ENCODE measurements at places on chromosomes 3 and 15.

GRCh38 chr3:184690192-184690883, 21.5 kb downstream of the MAGEF1 start:
- DNase-seq, result no peak

- DNase-seq, result no peak
These were observed 621.9 kb downstream of the AGBL1 start for GRCh38 chr15:86701611-86701963.

DNA sequence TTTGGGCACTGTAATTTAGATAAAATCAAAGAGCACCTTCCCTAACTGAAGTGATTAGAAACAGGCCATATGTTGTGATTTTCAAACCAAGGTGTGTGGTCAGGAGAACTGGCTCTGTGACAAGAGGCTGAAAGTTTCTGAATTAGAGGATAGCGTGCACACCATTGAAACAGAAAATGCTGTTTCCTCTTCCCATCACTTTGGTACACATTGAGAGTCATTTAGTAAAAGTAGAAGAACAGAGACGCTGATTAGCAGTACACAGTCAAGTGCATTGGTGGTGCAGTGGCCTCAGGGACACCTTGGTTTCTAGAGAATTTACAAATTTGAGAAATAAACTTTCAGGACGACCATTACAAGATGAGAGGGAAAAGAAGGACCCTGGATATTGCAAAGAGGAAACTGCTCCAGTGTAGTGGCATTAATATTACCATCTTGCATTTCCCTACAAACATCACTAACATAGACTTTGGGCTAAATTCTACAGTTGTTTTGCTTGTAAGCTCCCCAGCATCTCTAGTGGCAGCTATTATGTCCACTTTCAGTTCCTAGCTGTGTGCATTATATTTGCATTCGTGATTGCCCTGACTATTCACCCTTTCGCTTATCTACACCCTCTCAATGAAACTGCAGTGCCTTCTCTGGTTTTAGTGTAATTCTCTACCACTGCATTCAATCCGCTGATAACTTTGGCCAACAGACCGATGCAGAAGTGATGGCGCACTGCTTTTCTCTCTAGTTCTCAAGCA, 728.1 kb upstream of the GRM7 start:
- DNase-seq, result no peak

DNA sequence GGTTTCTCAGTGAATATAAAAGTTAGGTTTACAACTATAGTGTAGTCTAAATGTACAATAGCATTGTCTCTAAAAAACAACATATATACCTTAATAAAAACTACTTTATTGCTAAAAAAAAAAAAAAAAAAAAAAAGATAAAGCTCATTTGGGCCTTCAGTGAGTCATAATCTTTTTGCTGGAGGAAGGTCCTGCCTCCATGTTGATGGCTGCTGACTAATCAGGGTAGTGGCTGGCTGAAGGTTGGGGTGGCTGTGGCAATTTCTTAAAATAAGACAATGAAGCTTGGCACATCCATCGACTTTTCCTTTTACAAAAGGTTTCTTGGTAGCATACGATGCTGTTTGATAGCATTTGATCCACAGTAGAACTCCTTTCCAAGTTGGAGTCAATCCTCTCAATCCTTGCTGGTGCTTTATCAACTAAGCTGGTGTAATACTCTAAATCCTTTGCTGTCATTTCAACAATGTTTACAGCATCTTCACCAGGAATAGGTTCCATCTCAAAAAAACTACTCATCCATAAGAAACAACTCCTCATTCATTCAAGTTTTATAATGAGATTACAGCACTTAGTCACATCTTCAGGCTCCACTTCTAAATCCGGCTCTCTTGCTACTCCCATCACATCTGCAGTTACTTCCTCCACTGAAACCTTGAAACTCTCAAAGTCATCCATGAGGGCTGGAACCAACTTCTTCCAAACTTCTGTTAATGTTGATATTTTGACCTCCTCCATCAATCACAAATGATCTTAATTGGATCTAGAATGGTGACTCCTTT, 13.3 kb downstream of the ZNF280D start:
- DNase-seq, result no peak

- no peak for DNase-seq
These were observed 88.9 kb downstream of the ADAMTS17 start for GRCh38 chr15:100252779-100253417.

GRCh38 chr3:53890726-53891475, 758 bp downstream of the SELENOK start:
- DNase-seq, result peak; percentile 34

- no peak for DNase-seq
These were observed 103.7 kb upstream of the LMOD3 start for GRCh38 chr3:69226071-69226470.

- DNase-seq, result no peak
These were observed 327.0 kb upstream of the RORA start for GRCh38 chr15:61556037-61556648.

GRCh38 chr3:140943781-140944552, 2.3 kb downstream of the SLC25A36 start:
- no peak for DNase-seq

DNA sequence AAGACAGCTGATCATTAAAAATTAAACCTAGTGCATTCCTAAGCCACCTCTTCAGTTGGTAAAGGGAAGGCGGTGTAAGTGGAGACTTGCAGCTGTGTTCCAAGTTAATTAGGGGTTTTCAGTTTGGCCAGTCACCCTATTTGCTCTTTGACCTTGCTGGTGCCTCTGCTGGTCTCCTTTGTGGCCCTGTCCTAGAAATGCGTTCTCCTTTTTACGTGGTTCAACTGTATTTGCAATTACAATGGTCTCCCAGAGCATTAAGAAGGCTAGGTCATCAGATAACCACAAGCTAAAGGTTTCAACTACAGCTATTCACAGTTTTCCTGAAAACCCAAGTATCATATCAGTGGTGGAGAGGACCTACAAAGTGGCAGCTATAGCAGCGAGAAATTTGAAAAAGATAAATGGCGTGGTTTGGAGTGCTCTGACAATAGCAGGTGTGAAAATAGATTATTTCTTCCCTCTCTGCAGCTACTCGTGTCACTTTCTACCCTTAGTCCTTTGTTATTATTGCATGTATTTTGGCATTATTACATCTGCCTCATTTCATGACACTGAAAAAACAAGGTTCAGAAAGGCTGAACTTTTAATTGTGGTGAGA, 203.5 kb upstream of the TBC1D5 start:
- no peak for DNase-seq

DNA sequence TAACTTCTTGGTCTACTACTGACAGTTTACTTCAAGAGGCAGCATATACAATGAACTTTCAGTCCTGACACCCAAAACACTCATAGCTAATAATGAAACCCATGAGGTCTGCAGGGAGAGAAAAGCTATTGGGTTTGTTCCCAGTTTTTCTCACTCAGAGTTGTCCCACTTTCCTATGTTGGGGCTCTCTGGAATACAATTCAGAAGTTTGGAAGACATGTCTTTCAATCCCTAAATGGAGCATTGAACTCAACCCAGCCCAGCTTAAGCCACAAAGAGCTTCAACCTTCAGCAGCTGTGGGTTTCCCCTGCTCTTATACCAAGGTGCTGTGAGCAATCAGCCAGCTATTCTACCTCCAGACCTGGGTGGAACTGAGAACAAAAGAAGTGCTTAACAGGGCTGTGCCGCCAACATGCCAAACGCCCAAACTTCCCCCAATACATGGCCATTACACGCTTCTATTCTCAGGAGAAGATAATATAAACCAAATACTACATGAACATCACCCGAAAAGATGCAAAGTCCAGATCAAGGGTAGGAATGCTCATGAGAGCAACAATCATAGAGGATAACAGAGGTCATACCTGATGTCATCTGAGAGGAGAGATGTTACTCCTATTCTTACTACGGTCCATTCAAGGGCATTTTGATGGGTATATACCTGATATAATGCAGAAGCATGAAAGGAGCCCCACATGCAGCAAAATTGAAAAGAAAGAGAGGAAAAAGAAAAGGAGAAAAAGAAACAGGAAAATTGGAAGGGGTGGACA, 131.2 kb upstream of the TGFBR2 start:
- DNase-seq, result peak; percentile 3

GRCh38 chr3:61954097-61954540, 392.7 kb downstream of the PTPRG start:
- no peak for DNase-seq

- peak; percentile 51 for DNase-seq
These were observed 2.5 kb downstream of the TIPARP start for GRCh38 chr3:156676768-156677479.

DNA sequence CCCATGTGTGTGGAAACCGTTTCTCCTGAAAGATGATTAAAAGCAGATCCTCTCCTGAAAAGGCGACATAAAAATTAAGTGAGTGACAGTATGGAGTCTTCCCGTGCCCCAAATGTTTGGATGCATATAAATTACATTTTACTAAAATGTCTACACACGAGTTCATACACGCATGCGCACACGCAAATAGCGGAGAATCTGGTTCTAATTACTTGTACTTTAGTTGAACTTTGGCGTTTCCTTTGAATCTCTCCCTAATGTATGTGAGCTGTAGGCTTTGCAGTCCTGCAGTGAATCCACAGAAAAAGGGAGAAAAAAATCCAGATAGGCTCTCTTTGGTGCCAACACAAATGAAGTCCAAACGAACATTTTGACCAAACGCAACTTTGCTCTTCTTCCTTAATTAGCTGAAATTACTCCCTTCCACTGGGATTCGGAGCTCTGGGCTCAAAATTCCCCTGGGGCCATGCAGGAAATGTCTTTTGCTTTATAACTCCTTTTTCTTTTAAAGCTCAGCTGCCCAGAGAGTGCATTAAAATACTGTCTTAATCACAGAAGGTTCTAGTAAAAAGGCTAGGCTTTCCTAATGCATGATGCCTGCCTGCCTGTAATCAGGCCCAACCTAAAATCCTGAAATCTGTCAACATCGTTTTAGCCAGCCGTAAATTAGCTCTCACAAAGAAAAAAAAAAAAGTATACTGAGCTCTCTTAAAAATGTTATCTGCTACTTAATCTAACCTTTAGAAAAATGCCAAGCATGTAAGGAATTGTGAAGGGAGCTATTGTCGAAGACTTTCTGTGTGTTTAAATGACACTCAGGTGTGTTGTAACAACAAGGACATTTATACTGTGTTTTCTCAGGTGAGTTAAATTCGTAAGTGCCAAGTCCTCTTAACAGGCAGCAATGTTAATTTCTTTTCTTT, 26.2 kb downstream of the RARB start:
- DNase-seq, result no peak

GRCh38 chr3:29898171-29898965, 617.5 kb downstream of the RBMS3 start:
- DNase-seq, result no peak

- DNase-seq, result no peak
These were observed 50.6 kb upstream of the SPATA16 start for GRCh38 chr3:173191611-173192010.

GRCh38 chr3:160018959-160019358, 30.3 kb downstream of the IL12A start:
- DNase-seq, result no peak

DNA sequence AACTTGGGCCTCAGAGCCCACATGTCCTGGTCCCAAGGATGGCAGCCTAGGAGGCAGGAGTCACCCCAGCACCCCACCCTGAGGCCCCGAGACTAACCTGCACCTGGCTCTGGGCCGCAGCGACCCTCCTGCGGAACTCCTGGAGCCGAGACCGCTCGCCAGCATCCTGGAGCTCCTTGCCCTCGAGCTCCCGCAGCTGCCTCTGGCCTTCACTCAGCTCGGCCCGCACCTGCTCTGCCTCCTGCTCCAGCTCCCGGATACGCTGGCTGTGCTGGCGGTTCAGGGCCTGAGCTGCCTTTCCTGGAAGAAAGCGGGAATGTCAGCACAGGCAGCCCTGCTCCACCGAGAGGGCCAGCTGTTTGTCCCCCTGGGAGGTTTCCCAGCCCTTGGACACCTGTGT, 13.2 kb downstream of the KIF7 start:
- no peak for DNase-seq

DNA sequence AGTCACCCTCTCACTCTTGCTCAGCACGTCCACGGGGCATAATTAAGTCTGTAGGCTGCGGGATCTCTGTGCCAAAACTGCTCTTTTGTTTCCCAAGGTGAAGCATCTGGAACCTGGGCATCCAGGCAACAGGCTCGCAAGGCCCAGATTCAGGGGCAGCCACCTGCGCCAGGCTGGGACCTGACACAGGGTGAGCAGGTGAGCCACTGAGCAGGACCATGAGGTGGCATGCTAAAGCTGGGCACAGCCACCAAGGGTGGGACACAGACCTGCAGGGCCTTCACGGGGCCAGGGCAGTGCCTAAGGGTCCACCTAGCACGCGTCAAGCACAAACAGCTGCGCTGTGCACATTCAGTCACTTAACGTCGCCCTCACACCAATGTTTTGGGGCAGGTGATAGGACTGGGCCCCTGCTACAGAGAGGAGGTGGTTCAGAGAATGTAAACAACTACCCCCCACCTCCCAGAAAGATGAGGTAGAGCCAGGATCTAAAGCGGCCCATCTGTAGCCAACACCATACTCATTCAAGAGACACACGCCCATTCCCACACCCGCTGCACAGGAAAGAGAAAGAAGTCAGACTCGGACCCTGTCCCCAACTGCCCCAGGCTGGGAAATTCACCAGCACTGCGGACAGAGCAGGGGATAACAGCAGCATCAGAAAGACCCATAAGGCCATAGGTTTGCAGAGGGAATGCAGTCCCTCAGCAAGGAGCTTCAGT, 16.3 kb downstream of the XXYLT1 start:
- no peak for DNase-seq

- DNase-seq, result peak; percentile 72
These were observed at the start of gene EOMES for GRCh38 chr3:27721717-27722564. TSS of gene EOMES (minus strand) at chr3:27722323. CDS start at chr3:27722294, 29 bp downstream.

- no peak for DNase-seq
These were observed 2.0 kb downstream of the P4HTM start for GRCh38 chr3:48991851-48992545.

DNA sequence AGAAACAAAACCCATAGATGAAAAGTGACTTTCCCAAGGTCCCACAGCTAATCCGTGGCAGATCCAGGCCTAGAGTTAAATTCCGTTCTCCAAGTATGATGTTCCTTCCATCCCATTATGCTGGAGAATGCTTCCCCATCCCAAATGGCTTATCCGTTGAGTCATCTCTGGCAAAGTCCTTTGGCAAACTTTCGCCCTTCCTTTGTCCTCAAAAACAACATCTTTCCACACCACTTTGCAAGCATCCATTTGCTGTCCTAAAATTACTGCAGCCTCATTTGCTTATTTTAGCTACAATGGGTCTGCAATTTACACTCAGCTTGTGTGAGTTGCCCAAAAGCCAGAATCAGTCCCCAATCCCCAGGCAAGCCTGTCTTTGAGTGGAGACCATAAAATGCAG, 304.0 kb upstream of the TLE3 start:
- DNase-seq, result no peak

- DNase-seq, result no peak
These were observed 107.4 kb upstream of the SLC6A6 start for GRCh38 chr3:14295037-14295436.

DNA sequence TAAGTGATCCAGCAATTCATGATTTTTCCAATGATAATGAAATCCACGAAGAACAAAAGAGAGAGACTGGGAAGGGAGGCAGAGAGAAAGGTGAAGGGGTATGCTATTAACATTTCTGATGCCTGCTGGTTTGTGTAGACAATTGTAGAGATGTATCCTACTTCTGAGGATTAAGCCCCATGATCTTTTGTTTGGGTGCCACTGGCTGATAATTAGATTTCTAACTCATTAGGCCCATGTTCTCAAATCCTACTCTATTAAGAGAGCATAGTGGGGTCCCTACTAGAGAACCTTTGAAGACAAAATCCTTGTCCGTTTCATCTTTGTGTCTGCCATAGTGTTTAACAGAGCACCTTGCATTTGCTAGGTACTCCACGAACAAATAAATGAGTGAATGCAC, 2.7 kb upstream of the GNB4 start:
- no peak for DNase-seq
